Germinal center (tissue), 1 donor: ENCODE measurements at places on chromosomes 16 and 17.

DNA sequence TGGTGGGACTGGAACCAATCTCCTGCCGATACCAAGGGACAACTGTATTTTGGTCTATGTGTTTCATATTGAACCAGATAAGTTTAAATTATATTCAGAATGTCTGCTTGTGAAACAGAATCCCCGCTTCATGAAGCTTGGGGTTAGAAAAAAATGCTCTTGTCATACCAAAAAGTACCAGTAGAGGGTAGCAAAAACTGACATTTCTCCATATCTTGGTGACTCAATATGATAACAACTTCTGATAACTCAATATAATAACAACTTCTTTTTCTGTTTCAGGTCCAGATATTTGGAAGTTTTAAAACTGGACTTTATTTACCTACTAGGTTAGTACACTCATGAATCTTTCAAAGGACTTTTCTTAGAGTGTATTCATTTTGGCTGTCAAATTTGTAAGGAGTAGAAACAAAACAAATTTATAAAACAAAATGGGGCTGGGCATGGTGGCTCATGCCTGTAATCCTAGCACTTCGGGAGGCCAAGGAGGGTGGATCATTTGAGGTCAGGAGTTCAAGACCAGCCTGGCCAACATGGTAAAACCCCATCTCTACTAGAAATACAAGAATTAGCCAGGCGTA lies 52.3 kb upstream of the ADCY7 start:
- peak; percentile 45 for DNase-seq

DNA sequence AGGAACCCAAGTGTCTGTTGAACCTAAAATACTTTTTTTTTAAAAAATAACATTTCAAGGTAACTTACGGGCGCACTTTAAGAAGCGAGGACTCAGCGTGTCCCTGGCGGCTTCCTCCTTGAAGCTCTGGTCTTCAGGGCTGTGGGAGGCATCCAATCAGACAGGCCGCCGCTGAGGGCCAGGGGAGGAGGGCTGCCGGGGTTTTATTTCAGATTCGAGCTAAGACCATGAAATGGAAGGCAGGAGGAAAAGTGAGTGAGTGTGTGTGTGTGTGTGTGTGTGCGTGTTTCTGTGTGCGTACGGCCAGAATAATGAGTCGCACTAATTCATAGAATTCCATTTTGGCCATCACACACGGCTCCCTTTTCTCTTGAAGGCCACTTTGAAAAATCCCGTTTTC lies 41.1 kb downstream of the C16orf78 start:
- no peak for DNase-seq

GRCh38 chr17:4477255-4477791 lies 21.4 kb upstream of the SPNS2 start:
- no peak for DNase-seq

- DNase-seq: no peak
Measured at GRCh38 chr17:17507465-17508011, 11.3 kb upstream of the RASD1 start.

DNA sequence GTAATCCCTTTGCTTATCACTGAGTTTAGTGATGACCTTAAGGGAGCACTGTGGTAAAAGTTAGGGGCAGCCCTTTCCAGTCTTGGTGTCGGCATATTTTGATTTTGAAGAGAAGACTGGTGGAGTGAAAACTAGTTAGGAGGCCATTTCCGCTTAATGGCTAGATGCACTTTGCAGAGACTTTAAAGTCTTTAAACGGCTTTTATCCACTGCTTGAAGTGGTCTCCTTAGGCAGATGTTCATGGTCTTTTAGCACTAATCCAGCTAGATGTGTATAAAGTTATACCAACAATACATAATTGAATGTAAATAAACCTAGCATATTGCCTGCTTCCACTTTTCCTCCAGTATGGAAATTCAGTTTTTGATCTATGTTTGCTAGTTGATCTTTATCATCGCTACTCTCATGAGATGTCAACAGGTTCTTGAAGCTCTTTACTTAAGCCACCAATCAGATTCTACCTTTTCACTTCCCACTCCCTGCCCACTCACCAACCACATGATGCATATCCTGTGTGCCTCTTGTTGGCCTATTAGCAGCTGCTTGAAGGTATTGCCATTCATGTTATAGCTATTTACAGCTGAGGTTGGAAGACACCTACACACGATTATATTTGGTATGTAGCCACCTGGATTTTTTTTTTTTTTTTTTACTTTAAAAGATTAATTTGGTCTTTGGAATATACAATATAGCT lies 132.0 kb downstream of the NLK start:
- no peak for DNase-seq

DNA sequence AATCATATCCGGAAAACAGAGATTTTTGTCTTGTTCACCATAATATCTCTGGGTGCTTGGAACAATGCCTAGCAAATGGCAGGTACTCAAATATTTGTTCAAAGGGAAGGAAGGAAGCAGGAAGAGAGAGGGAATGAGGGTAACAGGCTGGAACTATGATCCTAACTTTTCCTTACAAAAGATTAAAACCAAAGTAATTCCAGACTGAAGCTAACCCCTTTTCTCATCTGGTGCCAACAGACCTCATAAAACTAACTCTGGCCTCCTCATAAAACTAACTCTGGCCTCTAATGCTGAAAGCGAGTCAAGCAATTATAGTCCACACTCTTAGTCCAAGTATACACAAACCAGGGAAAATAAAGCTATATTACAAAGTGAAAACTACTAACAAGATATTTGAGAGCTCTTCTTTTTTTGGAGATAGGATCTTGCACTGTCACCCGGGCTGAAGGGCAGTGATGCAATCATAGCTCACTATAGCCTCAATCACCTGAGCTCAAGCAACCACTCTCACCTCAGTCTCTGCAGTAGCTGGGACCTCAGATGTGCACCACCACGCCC lies 84.6 kb downstream of the KANSL1 start:
- DNase-seq: no peak

DNA sequence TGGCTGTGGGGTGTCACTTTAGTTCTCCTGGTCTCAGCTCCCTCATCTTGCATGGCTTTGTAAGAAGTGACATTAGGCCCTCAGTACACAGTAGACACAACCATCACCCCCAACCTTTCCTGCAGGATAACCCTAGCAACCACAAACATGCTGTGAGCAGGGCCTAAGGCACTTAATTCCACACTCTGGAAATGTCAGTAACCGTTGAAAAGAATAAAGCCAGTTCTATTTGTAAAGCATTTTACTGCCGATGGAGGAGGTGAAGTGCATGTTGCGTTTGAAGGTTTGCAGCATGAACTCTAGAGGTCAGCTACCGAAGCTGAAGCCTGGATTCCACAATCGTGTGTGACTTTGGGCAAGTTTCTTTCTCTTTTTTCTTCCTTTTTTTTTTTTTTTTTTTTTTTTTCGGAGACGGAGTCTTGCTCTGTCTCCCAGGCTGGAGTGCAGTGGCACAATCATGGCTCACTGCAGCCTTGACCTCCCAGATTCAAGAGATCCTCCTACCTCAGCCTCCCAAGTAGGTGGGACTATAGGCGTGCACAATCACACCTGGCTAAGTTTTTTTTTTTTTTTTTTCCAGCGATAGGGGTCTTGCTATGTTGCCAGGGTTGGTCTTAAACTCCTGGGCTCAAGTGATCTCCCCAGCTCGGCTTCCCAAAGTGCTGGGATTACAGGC lies 26.1 kb upstream of the TOB1 start:
- no peak for DNase-seq

GRCh38 chr17:77436481-77436880 lies 295.7 kb downstream of the SEC14L1 start:
- DNase-seq: no peak

GRCh38 chr17:16150251-16150856 lies 65.0 kb downstream of the NCOR1 start:
- no peak for DNase-seq

GRCh38 chr16:9260666-9261065 lies 169.2 kb downstream of the HAPSTR1 start:
- DNase-seq: no peak

DNA sequence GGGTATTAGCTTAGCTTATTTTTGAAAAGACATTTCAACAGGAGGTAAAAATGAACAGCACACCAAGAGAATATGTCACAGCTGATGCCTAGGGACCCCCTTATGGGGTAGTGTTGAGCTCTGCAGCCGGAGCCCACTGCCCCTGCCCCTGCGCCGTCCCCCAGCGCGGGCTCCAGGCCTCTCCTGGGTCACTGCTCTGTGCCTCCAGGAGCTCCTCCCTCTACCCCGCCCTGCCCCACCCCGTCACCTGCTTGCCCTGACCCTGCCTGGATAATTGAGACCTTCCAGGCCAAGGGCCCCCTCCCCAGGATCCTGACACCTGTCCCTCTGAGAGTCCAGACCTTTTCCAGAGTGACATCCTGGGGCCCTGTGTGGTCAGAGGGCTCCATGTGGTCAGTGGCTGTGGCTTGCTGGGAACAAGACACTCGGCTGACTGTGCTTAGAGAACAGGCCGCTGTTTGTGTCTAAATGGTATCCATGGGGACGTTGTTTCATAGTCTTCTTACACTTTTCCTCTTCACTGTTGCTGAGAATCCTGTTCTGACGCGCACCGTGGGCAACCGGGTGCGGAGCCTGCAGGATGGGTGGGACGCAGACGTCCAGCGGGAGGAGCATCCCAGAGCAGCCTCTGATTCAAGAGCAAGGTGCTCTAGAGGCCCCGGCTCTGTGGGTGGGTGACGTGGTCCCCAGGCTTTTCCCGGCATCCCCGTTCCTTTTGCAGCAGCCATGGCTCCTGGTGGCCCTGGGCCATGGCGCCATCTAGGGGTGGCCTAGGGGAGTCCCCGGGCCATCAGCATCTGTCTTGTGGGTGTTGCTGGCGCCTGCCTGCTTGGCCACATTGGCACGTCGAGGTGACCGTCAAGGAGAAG lies 20.0 kb upstream of the WFIKKN1 start:
- DNase-seq: peak; percentile 67
